ENCODE measurements at places on chromosomes 5 and 9.

DNA sequence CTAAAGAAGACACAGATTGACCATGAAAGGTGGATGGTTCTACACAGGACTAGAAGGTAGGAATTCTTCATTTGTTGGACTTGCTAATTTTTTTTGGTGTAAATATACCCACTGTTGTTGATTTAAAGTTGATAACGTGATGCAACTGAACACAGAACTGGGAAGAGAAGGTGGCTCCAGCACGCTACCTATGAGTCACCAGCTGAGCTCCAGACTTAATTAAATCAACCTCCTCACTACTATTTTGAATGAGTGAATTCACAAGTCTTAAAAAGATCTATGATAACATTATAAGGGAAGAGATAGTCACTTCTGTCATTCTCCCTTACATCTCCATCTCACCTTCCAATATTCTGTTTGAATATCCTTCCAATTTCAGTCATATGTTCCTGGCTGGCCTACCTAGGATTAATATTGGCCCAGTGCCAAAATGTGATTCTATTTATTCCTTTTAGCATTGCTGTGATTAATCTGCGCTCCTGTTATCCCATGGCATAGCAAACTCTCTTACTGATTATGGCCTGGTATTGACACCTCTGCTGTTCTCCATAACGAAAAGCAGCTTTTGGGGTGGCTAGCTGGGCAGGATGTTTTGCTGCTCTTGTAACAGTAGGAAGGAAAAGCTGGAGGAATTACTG, 135.9 kb upstream of the CCDC152 start:
- no peak for DNase-seq

GRCh38 chr5:96743065-96743768, 64.5 kb downstream of the ERAP1 start:
- no peak for DNase-seq

DNA sequence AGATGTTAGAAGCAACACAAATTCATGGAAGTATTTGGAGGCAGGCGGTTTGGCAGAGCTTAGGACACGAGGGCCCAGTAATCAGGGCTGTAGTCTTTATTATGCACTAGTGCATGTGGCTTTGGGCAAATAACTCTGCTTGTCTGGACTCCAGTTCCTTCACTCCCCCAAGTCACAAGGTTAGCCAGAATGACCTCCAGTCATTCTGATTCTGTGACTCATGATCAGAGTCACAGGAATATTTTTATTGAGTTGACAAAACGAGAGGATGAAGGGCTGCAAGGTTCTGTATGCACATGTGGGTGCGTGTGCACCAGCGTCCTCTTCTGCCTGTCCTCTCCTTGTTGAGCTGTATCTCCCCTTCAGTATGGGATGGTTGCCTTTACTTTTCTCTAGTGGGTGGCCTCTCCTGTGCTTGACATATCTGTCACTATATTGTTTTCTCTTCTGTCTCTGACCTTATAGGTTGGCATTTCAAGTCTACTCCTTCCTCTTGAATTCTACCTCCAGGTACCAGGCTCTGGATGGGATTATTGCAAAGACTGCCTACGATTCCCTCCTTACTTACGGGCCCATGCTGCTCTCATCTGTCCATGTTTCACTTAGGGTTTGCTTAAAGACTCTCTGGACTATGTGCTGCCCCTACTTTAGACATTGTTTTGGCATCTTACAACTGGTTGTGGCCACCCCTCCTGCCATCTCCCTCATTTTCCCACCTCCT, 94.6 kb downstream of the KDM4C start:
- no peak for DNase-seq

- DNase-seq, result no peak
Observed at GRCh38 chr9:132042324-132042723, 37.3 kb downstream of the MED27 start.

- DNase-seq, result no peak
Observed at GRCh38 chr5:143760131-143760505, 51.8 kb upstream of the HMHB1 start.

DNA sequence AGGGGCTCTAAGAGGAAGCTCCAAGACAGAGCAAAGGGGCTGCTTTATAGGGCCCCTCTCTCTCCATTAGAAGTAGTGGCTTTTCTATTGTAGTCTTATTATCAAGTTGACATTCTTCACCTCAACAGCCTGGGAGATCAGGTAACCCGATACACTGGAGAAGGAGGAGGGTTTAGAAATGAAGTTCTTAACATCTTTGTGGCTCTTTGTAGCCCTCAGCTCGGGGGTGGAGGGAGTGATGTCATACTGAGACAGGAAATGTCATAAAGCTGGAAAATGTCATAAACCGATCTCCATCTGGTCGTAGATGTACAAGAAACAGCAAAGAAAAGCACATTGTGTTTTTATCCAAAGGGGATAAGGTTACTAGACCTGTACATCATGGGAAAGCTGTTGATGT, 17.9 kb downstream of the PDZD2 start:
- no peak for DNase-seq

- DNase-seq, result no peak
Observed at GRCh38 chr9:115884846-115885245, 268.7 kb upstream of the PAPPA start.

DNA sequence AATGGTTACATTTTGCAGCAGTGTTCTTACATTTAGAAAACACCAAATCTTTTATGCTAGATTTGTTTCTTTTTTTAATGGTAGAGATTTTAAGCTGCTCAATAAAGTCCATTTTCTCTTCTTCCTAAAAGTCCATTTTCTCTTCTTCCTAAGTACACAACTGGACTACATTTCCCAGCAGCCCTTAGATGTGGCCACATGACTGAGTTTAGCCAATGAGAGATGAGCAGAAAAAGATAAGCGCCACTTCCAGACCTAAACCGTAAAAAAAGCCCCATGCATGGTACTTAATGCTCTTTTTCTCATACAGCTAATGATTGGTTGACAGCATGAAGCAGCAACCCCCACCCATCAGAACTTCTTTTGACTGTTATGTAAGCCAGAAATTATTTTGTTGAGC, 206.7 kb downstream of the FAM114A2 start:
- no peak for DNase-seq

DNA sequence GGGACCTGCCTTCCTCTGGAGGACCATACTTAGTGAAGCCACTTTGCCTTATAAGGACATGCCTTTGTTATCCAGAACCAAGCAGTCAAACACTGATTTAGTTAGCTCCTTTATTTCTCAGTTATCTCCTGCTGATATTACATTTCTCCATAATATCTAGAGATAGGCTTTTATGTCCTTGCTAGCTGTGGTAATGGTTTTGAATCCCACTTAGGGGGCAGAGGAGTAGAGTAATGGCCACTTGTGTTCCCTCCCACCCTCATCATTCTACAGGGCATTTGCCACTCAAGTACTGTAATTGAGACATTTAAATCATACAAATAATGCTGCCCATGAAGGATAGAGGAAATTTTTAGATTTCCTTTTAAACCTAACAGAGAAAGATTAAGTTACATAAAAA, 80.9 kb downstream of the DOCK8 start:
- DNase-seq, result no peak

DNA sequence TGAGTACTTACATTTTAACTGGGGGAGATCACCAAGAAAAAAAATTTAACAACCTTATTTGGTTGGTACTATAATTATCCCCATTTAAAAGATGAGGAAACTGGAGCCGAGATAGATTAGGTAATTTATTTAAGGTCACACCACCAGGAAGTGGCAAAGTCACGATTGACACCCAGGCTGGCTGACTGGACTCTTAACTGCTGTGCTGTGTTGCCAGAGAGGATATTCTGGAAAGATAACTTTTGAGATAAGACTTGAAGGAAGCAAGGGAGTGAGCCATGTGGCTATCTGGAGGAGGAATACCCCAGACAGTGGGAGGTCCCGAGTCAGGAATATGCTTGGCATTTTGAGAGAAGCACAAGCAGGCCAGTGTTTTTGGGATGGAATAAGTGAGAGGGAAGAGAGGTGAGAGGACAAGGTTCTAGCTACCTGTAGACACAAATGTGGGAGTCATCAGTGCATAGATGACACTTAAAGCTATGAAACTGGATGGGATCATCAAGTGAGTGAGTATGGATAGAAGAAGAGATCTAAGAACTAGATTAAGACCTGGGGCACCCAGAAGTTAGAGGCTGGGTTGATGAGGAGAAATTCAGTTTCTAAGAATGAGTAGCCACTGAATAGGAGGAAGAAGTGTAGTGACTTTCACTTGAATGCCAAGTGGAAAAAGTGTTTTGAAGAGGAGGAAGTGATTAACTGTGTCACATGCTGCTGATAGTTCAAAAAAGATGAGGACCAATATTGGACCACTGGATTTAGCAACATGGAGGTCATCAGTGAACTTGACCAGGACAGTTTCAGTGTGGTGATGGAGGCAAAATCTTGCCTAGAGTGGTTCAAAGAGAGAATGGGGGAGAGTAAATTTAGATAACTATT, 25.6 kb downstream of the PDE8B start:
- DNase-seq, result no peak

DNA sequence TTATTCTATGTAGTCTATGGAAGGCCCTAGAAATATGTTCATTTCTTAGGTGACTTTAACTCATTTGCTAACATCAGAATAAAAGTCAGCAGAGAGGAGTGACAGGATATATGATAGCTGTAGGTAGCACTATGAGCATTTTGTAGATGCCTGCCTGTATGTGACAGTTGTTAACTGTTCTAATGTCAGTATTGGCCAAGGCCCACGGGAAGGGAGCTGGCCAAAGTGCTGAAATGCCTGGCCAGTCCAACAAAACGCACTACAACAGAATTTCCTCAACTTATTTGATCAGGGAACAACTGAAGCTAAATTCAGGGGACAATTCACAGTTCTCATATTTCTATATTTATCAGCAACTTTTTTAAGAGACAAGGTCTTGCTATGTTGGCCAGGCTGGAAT, 20.8 kb downstream of the SV2C start:
- no peak for DNase-seq

GRCh38 chr9:121725008-121725775, 73.8 kb downstream of the DAB2IP start:
- DNase-seq, result peak; percentile 82

DNA sequence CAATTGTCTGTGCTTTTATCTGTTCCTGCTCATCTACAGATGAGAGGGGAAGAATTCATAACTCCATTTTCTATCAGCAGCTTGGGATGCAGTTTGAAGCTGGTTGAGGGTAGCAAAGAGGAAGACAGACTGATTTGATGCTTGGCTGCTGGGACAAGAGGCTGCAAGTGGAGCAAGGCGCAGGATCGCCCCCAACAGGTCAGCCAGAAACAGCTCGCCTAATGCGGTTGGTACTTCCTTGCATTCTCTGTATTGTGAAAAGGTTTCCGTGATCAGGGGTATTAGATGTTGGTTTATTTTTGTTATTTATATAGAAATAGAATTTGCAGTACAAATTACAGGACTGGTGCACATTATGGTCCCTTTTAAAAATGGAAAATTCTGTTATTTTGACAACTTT, 40.6 kb downstream of the ZNF883 start:
- no peak for DNase-seq

GRCh38 chr5:66306844-66307315, 162.8 kb downstream of the SREK1 start:
- no peak for DNase-seq

DNA sequence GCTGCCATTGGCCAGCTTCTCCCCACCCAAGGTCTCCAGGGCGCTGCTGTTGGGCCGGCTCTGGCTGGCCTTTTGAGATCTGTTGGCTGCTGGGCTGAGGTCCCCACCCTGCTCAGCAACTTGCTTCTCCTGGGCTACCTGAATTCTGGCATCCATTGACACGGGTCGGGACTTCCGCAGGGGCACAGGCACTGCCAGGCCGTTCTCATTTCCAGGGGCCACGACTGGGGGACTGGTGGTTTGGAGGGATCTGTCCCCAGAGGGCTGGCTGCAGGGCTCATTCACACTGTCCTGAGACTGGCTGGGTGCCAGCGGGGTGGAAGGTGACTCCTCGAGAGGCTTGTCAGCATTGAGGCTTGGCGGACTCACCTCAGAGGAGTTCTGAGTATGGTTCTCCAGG, 87.1 kb upstream of the FBXW11 start:
- no peak for DNase-seq

GRCh38 chr5:93141969-93142368, 439.1 kb downstream of the NR2F1-AS1 start:
- no peak for DNase-seq

DNA sequence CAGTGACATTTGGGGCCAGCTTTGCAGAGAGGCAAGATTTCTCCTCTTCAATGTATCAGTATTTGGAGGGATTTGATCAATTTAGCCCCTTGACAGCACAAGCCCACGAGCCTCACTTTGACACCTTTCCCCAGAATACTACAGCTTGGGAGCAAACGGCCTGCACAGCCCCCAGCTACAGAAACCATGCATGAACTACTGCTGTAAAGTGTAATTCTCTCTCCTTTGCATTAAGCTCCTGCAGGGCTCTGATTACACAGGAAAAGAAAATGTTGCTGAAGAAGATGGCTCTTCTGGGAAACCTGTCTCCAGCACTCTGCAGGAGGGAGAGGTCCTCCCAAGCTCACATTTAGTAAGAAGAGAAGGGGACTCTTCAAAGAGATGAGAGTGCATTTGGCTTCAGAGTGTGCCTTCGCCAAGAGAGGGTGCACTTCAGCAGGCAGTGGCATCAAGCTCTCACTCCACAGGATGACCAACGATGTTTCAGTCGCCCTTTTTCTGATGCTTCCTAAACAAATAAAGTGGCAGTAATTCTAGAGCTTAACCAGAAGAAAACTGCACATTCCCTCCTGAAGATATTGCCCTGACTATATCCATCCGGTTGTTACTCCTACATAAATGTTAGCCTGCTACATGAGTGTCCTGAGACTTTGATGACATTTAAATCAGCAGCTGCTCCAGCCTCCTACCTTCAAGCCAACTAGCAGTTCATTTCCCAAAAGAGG, 272.2 kb downstream of the AUH start:
- no peak for DNase-seq

Measured in cerebellar nuclear complex (tissue), 1 donor.